Stimulated activated CD8-positive, alpha-beta memory T cell treated with anti-CD3 and anti-CD28 coated beads, Interleukin-4, amount 100 ng/mL, for 1 hour (primary cell): ENCODE measurements at places on chromosomes 2 and 18.

DNA sequence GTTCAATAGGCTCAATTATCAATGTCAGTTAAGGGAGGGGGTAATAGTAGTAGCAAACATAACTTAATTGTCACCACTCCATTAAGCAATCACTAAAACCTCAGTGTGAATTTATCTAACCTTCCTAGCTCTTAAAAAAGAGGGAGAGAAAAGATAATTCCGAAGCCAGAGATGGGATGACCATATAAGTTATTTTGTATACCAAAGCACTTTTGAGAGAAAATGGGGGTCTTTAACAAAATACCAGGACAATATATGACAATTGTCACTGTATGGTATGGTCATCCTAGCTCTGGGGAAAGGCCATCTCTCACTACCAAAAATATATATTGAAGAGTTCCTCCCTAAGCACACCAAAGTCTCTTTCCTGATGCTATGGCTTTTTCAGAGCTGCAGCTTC is 55.1 kb downstream of the SPHKAP start:
- DNase-seq: no peak

DNA sequence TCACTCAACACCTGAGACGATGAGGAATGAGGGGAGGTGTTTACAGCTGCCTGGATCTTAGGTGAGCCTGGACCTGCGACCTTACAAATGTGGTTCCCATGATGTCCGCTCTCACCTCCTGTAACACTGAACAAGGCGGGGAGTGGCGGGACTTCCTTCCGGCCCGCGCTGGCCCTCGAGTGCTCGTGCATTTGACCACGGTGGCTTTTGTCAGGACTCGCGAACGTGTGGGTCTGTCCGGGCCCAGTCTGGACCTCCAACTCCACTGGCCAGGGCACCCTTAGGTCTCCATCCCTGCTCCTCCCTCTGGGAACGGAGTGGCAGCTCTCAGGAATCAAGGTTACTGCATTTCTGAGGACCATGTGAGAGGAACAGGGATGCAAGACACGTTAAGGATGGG is 263.0 kb upstream of the SALL3 start:
- no peak for DNase-seq

GRCh38 chr18:69230204-69230603 is 170.5 kb upstream of the DOK6 start:
- no peak for DNase-seq

DNA sequence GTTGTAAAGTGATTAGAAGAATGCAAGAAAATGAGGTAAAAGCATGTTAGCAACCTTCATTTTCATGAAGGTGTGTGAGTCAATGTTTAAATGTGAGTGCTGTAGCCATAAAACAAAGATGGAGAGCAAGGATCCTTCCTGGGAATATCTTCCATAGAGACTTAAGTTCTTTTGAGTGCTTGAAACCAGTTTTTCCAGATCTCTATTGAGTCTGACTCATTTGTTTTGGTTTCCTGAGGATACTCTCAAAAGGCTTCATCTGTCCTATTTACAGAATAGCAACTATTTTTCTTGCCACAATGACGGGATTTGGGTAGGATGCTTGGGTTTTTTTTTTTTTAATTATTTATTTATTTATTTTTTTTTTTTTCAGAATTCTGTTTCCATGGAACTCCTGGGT is 45.9 kb upstream of the ASB1 start:
- no peak for DNase-seq
